ENCODE measurements at places on chromosomes 13 and 19.

DNA sequence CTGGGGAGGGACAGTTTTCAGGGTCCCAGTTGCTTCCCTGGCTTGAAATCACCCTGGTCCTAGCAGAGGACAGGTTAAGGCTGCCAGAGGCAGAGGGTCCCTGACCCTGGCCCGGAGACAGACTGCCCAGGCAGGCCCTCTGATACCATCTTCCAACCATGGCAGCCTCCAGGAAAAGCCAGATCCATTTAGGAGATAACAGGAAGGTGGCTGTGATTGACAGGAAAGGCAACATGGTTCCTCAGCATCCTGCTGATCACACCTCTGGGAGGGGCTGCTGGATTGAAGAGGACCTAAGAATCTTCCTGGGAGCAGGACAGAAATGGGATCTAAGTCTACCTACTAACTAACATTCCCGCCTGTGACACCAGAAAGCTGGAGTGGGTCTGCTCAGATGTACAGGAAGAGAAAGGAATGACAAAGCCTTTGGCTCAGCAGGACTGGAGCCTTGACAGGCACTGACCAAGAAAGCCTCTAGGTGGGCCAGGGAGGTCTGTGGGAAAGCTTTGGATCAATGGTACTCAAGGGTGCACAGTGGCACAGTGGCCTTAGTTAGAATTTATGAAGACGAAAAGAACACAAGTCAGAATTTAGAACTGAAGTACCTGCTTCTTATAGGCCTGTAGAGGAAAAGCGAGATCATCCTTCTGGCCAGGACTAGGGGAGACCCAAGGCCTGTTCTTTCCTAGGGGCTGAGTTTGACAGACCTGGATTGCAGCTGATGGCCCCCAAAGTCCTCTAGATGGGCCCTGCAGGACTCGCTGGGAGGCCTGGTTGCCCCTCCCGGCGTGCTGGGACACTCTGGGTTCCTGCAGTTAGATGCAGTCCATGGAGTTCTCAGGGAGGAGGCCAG lies 2.3 kb upstream of the PRKACA start:
- no peak for DNase-seq

GRCh38 chr19:47633996-47634395 lies 25.1 kb downstream of the BICRA start:
- DNase-seq: no peak

DNA sequence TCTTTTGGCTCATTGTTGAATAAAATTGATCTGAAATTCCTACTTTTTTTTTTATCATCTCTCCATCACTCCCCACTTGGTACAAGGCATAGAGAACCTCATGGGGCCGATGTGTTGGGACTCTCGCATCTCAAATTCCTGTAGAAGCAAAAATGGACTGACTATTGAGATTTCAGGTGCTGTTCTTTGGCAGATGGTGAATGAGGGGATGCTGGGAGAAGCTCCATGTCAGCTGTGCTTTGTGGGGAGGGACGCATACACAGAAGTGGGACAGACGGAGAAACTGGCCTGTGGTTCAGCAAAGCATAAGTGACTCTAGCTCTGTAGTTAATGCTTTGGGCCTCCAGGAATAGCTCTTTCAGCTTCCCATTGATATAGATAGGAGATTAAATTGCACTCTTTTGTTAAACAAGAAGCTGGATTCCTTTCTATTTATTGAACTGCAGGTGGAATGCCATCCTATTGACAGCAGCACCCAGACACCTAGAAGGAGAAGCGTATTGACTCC lies 194.5 kb upstream of the RNF113B start:
- no peak for DNase-seq

GRCh38 chr13:84417416-84417815 lies 535.1 kb upstream of the SLITRK1 start:
- DNase-seq: no peak

GRCh38 chr19:12494260-12494860 lies 9.7 kb upstream of the ZNF709 start:
- DNase-seq: no peak

- DNase-seq: no peak
Measured at GRCh38 chr13:24264976-24265375, 44.4 kb upstream of the C1QTNF9 start.

GRCh38 chr13:102983496-102983895 lies 82.7 kb downstream of the SLC10A2 start:
- DNase-seq: no peak

- no peak for DNase-seq
Measured at GRCh38 chr13:76969488-76970365, 21.4 kb downstream of the ACOD1 start.

GRCh38 chr19:30065680-30066606 lies 123.9 kb downstream of the URI1 start:
- no peak for DNase-seq

GRCh38 chr13:76029088-76029487 lies 393.0 kb downstream of the LMO7 start:
- DNase-seq: no peak

GRCh38 chr19:13091400-13092157 lies 11.1 kb downstream of the LYL1 start:
- DNase-seq: peak; percentile 72

GRCh38 chr13:20894245-20894644 lies 8.3 kb downstream of the XPO4 start:
- DNase-seq: no peak

DNA sequence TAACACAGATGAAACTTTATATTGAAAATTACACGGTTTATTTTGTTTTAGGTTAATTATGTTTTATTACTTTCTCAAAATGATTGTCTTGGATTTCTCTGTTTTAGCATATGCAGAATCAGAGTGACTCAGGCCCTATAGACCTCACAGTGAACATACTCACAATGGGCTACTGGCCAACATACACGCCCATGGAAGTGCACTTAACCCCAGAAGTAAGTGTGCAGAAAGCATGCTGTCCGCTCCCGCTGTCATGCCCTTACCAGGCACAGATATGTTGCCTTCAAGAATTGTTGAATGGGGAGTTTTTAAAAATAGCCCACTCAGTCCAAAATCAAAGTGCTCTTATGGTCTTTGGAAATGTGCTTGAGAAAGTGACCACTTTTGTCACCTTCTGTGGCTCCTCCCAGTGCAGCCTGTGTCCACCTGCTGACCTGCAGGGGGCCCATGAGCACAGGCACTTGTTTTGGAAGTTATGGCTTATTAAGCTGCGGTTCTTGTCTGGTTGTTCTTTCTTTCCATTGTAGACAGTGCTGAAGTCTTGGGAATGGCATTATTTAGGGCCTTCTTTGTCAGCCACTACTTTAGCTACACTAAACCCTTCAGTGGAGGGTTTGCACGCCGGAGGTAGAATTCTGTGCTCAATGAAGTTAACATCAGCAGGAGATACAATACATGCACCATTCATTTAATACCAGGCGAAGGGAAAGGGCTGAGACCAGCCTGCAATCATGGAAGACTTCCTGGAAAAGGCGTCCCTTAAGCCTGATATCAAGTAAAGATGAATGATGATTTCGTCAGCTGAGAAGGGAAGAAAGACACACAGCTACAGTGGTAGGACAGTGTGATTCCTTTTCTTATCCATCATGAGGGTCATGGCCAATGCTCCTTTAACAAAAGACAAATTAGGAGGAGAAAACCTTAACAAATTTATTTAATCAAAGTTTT lies 36.7 kb downstream of the CUL4A start:
- DNase-seq: no peak

GRCh38 chr13:43301346-43301969 lies 278.1 kb downstream of the DNAJC15 start:
- peak; percentile 29 for DNase-seq

- no peak for DNase-seq
Measured at GRCh38 chr19:2636141-2636896, 66.2 kb downstream of the GNG7 start.

DNA sequence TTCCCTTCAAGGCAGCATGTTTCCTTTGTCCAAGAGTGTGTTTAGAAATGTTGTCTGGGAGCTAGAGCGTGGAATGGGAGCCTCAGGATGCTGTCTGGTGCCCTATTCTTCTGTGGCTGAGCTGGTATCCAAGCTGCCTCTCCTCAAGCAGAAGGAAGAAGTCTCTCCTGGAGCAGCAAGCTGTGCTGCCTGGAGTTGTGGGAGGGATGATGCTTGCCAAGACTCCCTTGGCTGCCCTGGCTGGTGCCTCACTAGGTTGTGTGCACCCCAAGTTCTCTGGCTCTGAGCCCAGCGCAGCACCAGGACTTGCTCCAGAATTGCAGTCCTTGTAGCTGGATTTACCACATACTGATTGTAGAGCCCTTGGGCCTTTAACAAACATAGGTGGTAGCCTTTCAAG lies 4.7 kb upstream of the CYP4F3 start:
- no peak for DNase-seq

GRCh38 chr13:44609137-44609536 lies 33.0 kb upstream of the TSC22D1 start:
- DNase-seq: no peak

GRCh38 chr13:100301418-100301817 lies 212.5 kb downstream of the PCCA start:
- no peak for DNase-seq

- no peak for DNase-seq
Measured at GRCh38 chr13:23357349-23357748, 76.2 kb downstream of the SACS start.

DNA sequence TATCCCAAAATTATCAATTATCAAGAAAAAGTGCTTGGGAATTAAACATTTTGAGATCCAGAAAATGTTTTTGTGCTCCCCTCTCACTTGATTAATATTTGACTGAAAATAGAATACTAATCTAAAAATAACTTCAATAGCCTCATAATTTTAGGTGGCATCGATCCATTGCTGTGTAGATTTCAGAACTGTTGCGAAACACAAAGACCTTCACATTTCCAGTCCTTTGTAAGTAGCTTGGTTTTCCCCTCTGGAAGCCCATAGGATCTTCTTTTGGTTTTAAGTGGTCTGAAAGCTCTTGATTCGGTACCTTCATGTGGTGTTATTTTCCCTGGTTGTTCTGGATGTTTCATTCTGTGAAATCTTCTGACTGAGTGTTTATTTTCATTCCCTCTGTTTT lies 176.5 kb downstream of the NUFIP1 start:
- no peak for DNase-seq

DNA sequence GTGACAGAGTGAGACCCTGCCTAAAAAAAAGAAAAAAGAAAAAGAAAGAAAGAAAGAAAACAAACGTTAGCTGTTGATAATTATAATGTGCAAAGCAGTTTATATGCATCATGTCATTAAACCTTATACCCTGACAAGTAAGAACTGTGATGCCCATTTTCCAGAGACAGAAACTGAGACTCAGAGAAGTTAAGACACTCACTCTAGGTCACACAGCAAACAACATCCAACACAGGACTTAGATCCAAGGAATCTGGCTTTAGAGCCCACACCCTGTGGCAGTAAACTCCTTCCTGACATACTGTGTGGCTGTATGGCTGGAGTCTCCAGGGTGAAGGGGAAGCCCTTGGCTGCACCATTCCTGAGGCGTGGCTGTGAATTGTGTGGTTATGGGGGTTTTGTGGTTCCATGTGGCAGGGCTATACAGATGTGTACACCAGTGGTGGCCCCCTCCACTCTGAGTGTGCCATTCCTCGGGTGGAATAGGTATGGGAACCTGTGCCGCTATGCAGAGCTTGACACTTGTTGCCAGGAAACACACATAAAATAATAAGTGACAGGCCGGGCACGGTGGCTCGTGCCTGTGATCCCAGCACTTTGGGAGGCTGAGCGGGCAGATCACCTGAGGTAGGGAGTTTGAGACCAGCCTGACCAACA lies 15.6 kb downstream of the AXL start:
- no peak for DNase-seq

DNA sequence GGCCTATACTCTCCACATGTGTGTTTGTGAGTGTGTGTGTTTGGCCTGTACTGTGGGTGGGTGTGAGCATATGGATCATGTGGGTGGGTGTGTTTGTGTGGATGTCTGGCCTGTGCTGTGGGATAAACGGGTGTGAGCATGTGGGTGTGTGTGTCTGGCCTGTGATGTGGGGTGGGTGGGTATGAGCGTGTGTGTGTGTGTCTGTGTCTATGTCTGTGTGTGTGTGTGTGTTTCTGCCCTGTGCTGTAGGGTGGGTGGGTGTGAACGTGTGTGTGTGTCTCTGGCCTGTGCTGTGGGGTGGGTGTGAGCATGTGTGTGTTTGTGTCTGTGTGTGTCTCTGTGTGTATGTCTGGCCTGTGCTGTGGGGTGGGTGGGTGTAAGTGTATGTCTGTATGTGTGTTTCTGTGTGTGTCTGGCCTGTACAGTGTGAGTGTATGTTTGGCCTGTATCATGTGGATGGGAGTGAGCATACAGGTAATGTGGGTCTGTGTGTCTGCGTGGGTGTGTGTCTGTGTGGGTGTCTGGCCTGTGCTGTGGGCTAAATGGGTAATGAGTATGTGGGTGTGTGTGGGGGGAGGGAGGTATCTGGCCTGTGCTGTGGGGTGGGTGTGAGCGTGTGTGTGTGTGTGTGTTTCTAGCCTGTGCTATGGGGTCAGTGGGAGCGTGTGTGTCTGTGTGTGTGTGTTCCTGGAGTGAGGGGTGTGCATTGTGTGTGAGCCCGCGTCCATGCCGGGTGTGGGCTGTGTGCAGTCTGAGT lies 20.8 kb upstream of the KCTD15 start:
- no peak for DNase-seq

GRCh38 chr13:25352230-25352629 lies 19.5 kb upstream of the ATP8A2 start:
- DNase-seq: no peak

DNA sequence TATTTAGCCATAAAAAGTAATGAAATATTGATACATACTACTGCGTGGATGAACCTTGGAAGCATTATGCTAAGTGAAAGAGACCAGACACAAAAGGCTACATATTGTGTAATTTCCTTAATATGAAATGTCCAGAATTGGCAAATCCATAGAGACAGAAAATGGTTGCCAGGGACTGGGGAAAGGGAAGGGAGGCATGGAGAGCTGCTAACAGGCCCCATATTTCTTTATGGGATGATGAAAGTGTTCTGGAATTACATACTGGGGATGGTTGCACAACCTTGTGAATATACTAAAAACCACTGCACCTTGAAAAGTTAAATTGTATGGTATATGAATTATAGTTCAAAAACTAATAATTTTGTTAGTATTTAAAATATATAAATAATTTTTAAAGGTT lies 3.6 kb downstream of the IFT88 start:
- DNase-seq: no peak

DNA sequence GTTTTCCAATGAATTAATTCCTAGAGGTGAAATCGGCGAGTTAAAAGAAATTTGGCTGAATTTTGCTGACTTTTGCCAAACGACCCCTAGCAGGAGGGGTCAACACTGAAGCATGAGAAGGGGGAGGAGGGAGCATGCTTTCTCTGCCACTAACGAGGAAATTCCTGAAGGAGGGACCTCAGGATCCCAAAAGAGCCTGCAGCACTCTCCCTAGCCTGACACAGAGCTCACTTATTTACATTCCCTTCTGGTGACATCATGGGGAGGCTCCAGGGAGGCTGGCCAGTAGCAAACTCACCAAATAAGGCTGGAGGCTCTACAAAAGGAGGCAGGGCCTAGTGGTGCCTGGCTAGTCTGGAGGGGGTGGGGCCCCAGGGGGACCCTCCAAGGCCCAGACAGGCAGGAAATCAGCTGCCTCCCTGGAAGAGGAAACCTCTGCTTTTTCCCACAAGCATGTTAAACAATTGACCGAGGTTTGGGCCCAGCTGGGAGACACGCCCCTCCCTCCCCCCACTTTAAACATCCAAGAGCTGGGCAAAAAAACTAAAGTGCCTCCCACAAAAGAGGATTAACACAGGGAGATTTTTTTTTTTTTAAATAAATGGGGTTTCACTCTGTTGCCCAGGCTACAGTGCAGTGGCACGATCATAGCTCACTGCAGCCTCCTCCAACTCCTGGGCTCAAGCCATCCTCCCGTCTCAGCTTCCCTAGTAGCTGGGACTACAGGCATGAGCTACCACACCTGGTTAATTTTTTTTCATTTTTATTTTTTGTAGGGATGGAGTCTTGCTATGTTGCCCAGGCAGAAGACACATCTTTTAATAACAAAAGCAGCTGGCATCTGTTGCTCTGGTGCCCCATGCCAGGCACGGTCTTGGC lies 2.1 kb downstream of the DAPK3 start:
- DNase-seq: peak; percentile 72

GRCh38 chr19:40693150-40693788 lies 2.8 kb upstream of the NUMBL start:
- no peak for DNase-seq

Data from NCI-H446 treated with DMSO at 0.1 percent for 48 hours (cell line).